ENCODE measurements at places on chromosomes 11 and 22.

DNA sequence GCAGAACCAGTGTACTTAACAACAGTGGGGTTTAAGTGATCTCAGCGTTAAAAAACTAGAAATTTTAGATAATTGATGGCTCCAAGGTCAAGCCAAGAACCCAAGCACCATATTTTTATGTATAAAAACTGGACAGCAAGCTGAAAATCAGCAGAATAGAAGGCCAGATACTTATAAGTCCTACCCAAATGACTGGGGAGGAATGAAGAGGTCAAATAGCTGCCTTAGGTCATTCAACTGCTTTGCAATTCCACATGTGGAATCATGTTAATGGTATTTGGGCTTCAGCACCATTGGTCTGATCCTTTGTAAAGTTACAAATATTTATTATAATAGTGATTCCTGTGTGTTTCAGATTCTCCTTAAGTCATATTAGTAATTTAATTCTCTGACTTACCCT is 108.4 kb downstream of the FAT3 start:
- DNase-seq, result no peak

GRCh38 chr22:26348810-26349526 is 80.1 kb upstream of the ASPHD2 start:
- DNase-seq, result no peak

GRCh38 chr22:44424867-44425693 is 73.0 kb downstream of the RTL6 start:
- no peak for DNase-seq

DNA sequence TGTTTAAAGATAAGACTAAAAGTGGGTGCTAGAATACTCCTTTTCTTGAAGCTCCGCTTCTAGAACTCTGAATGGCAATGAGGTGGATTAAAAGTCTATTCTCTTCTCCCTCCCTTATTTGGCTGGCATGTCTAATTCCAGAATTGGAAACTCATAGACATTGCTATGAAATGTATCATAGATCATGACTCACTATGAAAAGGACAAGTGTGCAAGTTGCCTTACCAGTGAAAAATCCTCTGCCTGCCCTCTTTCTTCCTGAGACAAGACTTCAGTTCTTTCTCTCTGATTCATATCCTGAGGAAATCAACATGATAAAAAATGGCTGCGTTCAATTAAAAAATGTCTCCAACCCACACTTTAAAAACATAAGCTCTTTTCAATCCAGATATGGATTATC is 73.2 kb upstream of the BLID start:
- DNase-seq, result no peak

DNA sequence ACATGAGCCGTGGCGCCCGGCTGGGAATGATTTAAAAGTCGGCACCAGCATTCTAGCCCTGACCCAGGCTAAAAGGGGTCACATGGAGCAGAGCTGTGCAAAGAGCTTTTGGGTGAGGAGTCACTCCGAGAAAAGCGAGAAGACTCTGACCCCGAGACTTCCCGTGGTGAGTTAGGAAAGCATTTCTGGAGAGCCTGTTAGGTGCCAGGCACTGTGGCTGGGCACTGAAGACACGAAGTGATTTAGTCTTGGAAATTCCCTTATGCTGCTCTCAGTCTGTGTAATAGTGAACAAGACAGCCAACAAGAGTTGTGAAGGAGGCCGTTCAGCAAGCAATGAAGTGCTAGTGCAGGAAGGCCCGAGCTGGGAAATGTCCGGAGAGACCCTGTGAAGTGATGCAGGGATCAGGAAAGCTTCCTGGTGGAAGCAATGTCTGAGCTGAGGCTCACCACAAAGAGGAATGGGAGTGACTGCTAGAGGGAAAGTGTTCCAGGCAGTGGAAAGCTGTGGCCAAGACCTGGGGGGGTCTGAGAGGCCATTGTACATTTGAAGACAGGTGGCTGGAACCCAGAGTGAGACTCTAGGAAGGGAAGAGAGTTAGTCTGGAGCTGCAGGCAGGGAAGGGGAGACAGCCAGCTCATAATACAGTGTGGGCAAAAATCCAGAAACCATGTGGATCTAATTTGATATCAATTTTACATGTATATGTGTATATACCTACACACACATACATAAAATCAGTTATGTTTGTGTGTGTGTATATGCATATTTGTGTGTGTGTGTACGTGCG is 31.6 kb downstream of the MARK2 start:
- no peak for DNase-seq

DNA sequence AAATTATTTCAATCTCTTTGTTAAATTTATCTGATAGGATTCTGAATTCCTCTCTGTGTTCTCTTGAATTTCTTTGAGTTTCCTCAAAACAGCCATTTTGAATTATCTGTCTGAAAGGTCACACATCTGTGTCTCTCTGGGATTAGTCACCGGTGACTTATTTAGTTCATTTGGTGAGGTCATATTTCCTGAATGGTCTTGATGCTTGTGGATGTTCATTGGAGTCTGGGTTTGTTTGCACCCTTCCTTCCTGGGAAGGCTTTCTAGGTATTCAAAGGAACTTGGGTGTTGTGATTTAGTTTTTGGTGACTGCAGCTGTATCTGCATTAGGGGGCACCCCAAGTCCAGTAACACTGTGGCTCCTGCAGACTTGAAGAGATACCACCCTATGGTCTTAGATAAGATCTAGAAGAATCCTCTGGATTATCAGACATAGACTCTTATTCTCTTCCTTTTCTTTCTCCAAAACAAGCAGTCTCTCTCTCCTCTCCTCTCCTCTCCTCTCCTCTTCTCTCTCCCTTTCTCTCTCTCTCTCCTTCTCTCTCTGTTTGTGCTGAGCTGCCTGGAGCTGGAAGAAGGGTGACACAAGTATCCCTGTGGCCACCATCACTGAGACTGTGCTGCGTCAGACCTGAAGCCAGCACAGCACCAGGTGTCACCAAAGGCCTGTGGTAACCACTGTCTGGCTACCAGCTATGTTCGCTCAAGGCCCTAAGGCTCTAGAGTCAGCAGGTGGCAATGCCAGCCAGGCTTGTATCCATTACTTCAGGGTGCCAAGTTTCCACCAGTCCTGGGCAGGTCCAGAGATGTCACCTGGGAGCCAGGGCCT is 3.3 kb upstream of the HEPN1 start:
- no peak for DNase-seq

DNA sequence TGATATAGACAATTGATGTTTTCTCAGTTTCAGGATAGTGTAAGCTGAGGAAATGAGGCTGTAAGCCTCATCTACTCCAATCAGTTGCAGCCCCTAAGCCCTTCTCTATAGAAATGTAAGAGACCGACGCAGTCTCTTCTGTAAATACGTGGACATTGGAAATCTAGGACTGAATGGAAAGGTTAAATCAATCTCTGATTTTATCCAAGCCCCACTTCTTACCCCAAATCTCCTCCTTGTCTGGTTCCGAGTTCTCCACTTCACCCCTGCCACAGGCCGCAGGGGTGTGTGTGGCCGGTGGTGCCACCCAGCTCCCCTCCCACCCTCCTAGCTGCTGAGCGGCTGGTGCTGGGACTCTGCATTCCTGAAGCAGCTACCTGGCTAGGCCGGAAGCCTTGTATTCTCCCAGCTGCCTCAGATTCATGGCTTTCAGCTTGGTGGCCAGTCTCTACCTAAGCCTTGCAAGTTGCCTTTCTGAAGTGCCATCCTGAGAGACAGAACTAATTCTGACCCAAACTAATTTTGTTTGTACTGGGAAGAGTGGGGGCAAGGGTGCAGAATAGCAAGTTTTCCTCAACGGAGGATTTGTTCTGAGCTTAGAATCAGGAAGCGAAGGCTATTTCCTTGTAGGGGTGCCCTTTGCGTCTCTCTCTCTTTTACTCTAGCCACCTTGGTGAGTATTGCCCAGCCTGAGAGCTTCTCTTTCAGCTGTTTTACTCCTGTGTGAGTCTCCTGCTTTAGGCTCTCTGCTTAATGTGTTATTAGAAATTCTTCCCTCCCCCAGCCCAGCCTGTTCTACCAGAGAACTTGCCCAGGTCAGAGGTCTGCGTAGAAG is 749 bp downstream of the VWA5A start:
- DNase-seq, result no peak

- no peak for DNase-seq
Observed at GRCh38 chr11:130854483-130854882, 61.8 kb downstream of the SNX19 start.

DNA sequence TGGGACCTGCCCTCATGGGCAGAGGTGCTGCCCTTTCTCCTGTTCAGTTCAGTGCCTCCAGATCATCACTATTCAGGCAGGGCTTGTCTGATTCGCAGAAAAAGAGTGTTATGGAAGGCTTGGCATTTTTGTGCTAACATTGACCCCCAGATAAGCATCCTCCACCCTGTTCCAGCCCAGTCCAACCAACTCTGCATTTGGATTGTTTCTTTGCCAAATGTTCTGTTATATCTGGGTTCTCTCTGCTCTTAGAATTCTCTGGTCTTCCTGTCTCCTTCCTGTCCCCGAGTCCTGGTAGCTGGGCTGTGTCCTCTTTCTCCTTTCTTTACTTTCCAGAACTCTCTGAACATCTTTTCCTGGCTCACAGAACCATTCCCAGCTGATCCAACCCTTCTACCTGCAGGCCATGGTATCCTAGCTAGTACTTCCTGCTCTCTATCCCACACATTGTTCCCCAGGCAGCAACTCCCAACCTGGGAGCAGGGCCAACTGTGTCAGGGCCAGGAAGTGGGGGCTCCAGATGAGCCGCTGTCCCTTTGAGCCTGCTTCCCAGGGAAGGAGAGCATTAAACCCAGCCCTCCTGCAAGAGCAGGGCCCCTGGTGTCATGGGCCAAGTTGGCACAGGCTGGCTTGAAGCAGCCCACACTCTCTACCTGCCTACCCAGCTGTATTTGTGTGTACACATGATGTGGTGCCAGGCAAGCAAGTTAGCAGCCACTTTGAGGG is 280.7 kb upstream of the CADM1 start:
- DNase-seq, result no peak

DNA sequence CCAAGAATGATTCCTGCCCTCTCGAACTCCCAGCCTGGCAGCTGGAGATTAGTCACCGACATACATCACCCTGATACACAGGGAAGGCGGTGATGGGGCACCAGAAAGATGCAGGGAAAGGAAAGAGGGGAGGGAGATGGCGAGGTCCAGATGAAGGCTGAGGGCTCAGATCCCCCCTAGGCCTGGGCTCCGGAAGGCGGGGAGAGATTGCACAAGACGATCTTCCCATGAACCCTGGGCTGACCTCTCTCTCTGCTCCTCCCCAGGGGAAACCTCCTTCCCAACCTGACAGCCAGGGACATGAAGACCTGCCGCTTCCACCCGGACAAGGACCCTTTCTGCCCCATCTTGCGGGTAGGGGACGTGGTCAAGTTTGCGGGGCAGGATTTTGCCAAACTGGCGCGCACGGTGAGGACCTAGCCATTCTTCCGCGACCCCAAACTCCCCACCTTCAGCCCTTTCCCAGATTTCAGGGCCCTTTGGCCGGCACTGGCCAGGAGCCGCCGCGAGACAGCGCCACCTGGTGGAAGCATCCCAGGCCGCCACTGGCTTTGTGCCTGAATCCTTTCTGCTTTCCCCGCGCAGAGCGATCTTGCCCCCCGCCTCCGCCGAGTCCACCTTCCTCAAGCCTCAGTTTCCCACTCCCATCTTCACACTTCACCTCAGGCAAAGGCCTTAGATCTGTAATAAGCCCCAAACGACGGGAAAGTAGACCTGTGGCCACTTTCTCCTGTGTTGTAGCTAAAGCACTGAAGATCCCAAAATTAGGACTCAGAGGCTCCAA is 11.5 kb downstream of the P2RX3 start:
- peak; percentile 66 for DNase-seq

GRCh38 chr11:92308366-92308765 is 83.7 kb downstream of the FAT3 start:
- DNase-seq, result no peak

DNA sequence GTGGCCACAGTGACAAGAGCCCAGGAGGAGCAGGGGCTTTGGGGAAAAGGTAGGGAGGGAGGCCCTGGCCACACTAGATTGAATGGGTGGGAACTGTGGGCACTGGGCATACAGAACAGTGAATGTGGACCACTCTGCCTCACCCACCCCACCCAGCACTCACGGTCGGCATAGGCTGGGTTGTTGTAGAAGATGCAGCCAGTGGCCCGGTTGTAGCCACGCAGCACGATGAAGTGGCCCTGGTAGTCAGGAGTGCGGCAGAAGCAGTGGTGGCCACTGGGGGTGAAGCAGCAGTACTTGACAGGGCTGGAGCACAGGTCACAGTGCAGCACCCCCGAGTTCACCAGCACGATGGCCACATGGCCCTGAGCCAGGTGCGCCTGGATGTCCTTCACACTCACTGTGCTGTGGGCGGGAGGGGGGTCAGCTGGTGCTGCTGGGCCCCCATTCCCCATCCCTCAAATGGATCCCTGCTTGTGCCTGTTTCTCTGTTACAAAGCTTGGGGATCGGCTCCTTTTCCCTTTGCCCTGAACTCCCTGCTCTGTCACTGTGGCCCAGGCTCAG is 11.2 kb downstream of the GUCD1 start:
- DNase-seq, result no peak

DNA sequence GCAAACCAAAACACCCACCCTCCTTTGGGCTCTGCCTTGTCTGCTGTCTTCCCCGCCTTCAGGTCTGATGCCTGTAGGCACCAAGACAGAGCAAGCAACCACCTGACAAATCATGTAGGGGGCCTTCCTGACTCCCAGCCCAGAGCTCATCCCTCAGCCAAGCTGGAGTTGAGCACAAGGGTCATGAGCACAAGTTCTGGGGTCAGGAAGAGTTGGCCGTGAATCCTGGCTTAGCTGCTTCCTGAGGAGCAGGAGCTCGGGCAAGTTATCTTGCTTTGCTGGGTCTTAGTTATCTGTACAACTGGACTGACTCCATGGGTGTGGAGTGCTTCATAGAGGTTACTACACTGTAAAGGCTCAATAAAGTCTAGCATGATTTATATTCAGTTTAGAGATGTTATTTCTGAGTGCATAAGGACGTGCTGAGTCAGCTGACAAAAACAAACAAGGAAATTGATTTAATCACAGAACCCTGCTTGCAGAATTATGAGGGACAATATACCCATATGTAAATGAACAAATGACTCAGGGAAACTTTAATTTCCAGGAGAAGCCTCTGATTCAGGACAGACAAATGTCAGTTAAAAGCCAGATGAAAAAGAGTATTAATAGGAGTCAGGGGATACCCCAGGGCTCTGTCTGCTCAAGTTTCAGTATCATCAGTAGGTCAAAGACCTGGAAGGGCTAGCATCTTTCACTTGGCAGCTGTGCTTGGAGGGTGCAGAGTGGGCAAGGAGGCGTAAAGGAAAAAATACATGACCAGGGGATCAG is 15.0 kb upstream of the APOA1 start:
- no peak for DNase-seq

- DNase-seq, result no peak
Observed at GRCh38 chr22:32055069-32055468, 12.0 kb downstream of the SLC5A1 start.
